Activated T-helper 17 cell treated with anti-CD3 and anti-CD28 coated beads, Interleukin-2, amount 50 U/mL, for 72 hours (primary cell): ENCODE measurements at places on chromosomes 6 and 20. TPM values are rescaled to one million over a fixed set of nuclear protein-coding genes. Genes with fewer than 3 reads are reported as not detected.

HDGFL1 gene
- not detected for total RNA-seq

CDC5L gene
- total RNA-seq, result 25.8 TPM

IL17F gene
- total RNA-seq, result 295 TPM

NHSL1 gene
- total RNA-seq, result 0.82 TPM

PRICKLE4 gene
- total RNA-seq, result not detected

GSTA3 gene
- total RNA-seq, result not detected

SPEF1 gene
- 0.24 TPM for total RNA-seq

DNAH8 gene
- 0.03 TPM for total RNA-seq

MRAP2 gene
- total RNA-seq, result 0.11 TPM

ANKEF1 gene
- 1.2 TPM for total RNA-seq

CALHM6 gene
- total RNA-seq, result 7.5 TPM

FBXO9 gene
- total RNA-seq, result 53.2 TPM

HLA-DRA gene
- total RNA-seq, result 170 TPM

RXRB gene
- 31.0 TPM for total RNA-seq

LHFPL5 gene
- 0.26 TPM for total RNA-seq

SNAP25 gene
- total RNA-seq, result 7.2 TPM

COL21A1 gene
- not detected for total RNA-seq

COL12A1 gene
- not detected for total RNA-seq

CYP21A2 gene
- total RNA-seq, result 0.91 TPM

TSPYL4 gene
- total RNA-seq, result 10.3 TPM

C6orf141 gene
- not detected for total RNA-seq

ECT2L gene
- total RNA-seq, result not detected

MOG gene
- not detected for total RNA-seq

DEFB110 gene
- total RNA-seq, result not detected

LRRN4 gene
- not detected for total RNA-seq

NEDD9 gene
- 36.9 TPM for total RNA-seq

GMDS gene
- total RNA-seq, result 19.6 TPM

SRC gene
- total RNA-seq, result 6.4 TPM

HLA-DQB1 gene
- 3.4 TPM for total RNA-seq

TMEM170B gene
- total RNA-seq, result 0.69 TPM

OVOL2 gene
- total RNA-seq, result not detected

KCNG1 gene
- total RNA-seq, result 0.28 TPM

PAK5 gene
- not detected for total RNA-seq

POU5F1 gene
- total RNA-seq, result 0.16 TPM

CLPSL1 gene
- not detected for total RNA-seq

PPP1R3G gene
- not detected for total RNA-seq
